Activated CD4-positive, alpha-beta T cell treated with anti-CD3 and anti-CD28 coated beads for 24 hours (primary cell): ENCODE measurements at places on chromosomes 12 and 14.

DNA sequence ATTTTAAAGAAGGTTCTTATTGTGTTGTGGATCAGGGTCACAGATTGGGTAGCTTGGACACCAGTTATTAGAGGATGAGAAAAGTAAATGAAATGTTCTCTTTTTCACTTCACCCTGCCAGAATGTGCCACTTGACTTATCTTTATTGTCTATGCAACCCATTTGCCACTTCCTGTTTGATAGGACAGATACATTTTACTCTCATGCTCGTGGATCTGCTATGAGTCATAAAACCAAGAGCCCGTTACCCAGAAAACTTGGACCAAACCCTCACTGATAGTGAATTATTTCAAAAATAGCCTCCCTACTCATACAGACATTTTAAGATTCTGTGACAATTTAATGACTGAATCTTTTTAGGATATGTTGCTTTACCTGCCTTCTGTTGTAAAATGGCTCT, 1.8 kb downstream of the ISCA2 start:
- no peak for DNase-seq

- DNase-seq: no peak
Observed at GRCh38 chr12:47242426-47242825, 162.7 kb upstream of the AMIGO2 start.

DNA sequence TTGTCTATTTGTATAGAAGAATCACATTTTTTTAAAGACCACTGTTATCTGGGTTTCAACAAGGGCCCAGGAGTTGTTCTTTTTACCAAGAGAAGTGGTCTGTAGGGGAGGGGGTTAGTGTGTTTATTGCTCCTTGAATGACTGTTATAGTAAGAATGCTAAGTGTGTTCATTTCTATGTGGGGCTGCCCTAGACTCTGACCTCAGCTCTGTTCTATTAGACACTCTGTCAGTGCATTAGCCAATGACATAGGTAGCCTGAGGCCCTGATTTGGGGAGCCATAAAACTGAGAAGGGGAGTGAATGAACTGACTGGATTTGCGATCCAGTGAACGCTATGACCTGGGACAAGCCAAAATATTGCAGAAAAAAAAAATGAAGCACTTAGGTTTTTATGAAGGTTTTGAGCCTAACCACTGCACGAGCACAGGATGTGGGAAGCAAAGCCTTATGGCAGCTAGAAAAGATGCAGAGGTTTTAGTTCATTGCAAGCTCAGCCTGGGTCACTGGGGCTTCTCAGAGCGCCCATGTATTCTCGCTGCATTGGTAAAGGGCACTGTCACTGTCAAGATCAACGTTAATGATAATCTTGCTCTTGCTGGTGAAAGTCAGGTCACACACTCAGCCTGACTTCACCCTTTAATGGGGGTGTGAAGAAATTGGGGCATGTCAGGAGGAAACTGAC, 63.8 kb downstream of the PRKCH start:
- DNase-seq: no peak

DNA sequence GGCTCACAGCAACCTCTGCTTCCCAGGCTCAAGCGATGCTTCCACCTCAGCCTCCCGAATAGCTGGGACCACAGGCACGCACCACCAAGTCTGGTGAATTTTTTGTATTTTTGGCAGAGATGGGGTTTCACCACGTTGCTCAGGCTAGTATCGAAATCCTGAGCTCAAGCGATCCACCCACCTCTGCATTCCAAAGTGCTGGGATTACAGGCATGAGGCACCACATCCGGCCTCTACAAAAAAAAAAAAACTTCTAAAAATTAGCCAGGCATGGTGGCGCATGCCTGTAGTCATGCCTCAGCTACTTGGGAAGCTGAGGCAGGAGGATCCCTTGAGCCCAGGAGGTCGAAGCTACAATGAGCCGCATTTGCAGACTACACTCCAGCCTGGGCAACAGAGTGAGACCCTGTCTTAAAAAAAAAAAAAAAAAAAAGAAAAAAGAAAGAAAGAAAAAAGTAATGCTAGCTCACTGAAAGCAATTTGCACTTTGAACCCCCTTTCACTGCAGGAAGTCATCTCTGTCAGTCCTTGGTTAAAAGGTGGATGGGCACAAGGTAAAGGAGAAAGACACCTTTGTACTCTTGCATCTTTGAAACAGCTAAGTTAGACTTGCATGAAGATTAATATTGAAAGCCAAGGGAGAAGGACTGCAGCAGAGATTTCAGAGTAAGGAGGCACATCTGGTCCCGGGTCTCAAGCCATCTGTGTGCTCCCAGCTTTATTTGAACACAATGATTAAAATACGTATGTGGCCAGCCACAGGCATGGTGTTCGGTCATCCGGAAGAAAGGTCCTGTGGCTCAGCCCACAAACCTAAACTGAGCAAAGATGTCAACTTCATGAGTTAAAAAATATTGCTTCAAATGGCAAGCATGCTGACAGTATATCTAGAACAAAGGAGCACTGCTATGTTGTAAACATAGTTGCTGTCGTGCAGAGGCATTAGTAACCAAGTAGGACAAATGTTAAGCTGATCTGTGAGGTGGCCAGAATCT, 103.8 kb upstream of the HMGA2 start:
- no peak for DNase-seq

- no peak for DNase-seq
Observed at GRCh38 chr12:86228656-86229055, 27.5 kb downstream of the MGAT4C start.

- DNase-seq: no peak
Observed at GRCh38 chr12:58570411-58570810, 349.9 kb downstream of the LRIG3 start.

DNA sequence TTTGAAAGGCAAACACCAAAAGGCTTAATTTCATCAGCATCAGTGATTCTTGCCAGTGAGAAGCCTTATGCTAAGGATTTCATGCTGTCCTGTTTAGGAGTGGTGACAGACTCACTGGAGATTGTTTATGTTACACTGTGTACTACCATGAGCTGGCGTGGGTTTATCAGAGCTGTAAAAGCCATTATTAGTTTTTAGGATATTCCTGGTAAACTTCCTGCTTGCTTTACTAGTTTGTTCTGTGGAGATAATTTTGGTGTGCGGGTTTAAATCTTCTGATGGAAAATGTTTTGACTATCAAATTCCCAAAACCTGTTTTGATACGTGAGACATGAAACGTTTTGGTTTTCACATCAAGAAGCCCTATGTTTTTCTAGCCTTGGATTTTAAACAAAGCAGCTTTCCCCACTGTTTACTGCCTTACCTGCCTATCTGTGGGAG, 15.2 kb downstream of the PPFIBP1 start:
- DNase-seq: no peak

GRCh38 chr14:61699027-61699426, 3.7 kb downstream of the HIF1A start:
- DNase-seq: no peak

GRCh38 chr12:46108721-46109120, 118.3 kb upstream of the SCAF11 start:
- no peak for DNase-seq
